ENCODE measurements at places on chromosomes 1 and 21.
A peak's percentile ranks its signal among the peaks of the same experiment; 100 is the strongest.

DNA sequence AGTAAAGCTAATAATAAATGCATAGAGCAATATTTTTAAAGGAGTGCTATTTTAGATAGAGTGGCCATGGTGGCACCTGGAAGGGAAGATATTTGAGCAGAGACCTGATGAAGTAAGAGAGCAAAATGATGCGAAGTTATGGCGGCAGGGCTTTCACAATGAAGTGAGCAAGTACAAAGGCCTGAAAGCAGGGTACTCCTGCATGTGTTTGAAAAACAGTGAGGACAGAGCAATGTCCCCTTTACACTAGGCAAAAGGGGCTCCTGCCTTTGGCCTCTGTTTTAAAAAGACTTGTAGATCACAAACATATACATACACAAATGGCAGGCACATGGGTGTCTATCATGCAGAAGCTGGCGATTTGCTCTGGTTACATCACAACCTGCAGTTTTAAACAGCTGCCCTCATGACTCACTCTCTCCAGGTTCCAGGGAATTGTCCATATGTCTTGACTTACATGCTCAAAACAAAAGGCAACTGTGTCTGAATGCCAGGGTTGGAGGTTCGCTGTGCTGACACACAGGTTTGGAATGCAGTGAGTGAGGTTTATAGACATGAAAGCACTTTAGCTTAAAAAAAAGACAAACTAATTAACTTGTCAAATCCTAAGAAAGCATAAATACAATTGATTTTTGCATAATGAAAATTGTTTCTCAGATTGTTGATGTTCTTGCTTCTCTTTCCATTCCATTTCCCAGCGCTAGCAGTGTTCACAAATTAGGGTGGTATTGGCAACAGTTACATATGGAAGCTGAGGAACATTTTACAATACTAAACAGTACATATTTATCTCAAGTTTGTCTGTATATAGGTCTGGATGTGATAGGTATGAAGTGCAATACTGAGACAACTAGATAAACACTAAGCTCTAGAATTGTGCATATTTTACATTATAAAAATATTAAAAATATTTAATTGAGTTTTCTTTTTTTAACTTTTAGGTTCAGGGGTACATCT lies 313.9 kb downstream of the BARHL2 start:
- no peak for DNase-seq

GRCh38 chr1:209862391-209863356 lies 34.9 kb downstream of the UTP25 start:
- no peak for DNase-seq

DNA sequence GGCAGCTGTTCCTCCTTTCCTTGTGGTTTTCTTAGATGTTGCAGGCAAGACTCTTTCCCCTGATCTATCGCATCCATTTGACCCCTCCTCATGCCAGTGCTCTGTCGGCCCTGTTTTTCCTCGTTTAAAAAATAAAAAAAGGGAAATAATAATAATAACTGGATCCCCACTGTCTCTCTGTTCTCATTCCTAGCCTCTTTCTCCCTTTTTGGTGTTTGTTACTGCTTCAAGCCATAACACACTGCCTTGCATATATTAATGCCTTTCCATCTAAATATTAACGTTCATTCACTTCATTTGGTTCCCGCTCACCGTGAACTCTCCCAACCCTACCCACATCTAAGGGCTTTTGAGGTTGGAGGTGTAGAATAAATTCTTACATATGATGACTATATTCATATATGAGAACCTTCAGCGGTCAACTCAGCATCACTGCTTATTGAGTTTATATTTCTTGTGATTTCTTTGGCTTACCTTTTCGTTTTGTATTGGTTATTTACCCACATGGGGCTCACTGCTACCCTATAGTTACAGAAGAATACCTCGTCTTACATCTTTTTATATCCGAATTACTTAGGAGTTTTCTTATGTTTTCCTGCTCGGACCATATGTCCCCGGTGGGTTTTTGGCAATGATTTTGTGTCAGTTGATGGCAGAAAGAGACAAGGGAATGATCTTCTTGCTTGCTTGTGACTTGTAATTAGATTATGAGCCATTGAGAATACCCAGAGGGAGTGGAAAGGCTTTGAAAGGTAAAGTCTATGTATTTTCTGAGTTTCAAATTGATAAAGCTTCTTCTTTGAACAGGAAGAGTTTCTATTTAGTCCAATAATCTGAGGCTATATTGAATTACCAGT lies 805 bp downstream of the ATG4C start:
- DNase-seq, result no peak

GRCh38 chr1:64956733-64957441 lies 9.5 kb downstream of the JAK1 start:
- no peak for DNase-seq

DNA sequence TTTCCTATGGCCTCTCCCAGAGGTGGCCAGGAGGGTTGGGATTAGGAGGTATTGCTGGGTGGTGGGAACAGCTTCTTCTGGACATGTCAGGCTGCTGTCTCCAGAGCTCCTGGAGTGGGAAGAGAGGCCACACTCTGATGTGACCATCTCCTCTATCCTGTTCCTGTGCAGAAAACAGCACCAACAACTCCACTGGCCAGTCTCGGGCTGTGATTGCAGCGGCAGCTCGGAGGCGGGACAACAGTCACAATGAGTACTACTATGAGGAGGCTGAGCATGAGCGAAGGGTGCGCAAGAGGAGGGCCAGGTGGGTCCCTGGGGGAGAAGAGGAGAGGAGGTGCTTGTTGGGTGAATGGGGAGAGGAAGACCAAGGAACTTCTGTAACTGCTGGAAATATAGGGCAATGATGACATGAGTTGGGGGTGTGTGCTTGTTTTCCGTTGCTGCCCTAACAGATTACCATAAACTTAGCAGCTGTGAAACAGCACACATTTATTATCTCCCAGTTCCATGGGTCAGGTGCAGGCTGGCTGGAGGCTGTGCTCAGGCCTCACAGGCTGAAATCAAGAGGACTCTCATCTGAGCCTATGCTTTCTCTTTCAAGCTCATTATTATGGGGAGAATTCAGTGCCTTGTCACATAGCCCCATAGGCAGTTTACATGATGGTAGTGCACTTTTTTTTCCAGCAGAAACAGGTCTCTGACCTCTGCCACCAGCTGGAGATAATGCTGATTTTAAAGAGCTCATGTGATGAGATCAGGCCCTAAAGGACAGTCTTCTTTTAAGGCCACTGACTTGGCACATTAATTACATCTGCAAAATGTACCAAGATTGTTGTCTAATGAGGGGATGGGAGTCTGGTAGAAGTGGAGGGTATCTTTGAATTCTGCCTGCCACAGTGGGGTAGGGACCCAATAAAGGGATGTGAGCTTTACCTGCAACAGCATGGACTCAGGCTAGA lies 20.8 kb downstream of the VANGL2 start:
- DNase-seq, result peak; percentile 17

DNA sequence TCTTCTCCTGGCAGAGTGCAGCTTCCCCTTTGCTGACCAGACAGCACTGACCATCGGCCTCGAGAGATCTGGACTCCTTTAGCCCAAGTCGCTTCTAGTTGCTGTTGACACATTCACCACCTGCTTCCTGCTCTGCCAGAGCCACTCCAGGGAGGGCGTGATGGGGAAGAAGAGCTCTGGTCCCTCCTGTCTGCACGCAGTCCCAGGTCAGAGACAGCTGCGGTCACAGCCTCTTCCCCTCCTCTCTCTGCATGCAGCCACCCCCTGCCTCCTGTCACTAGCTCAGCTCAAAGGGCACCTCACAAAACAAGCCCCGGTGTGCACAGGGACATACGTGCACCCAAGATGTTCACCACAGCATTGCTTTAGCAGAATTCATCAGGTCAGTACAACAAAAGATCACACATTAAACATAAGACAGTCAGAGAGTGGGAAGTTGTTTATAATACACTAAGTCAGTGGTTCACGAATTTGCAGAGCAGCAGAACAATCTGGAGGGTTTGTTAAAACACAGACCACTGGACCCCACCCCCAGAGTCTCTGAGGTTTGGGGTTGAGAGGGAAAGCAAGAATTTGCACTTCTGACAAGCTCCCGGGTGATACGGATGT lies 132.9 kb downstream of the SYF2 start:
- DNase-seq, result no peak

DNA sequence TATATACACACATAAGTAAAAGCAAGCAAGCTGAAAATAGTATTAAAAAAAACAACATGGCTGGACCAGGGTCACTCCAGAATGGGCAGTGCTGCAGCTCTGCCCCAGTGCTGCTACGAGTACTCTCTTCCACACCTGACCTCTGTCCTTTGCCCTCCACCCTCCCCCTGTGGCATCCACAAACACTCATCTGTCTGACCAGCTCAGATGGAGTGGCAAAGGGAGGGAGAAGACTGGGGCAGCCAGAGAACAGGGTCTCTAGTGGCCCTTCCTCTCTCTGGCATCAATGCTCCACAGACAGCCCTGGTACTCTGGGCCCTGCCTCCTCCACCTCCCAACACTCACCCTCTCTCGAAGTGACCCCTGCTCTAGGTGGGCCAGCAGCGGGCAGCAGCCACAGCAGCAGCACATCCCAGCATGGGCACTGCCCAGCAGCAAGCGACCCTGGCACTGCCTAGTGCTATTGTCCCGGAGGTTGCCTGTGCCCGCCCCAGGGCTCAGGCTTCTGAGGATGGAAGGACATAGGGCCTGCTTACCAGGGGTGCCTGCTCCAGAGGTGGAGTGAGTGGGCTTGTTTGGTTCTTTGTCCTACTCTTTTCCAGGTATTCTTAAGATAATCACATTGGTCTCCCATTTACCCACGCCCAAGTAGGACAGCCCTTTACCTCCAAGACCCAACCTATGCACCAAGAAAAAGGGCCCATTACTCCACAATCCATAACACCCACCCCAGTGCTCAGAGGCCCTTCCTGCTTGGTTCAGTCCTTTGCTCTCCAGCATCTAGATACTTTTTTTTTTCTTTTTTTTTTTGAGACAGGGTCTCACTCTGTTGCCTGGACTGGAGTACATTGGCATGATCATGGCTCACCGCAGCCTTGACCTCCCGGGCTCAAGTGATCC lies 6.2 kb downstream of the ARHGEF2 start:
- no peak for DNase-seq

- no peak for DNase-seq
Measured at GRCh38 chr1:87174724-87175245, 153.9 kb upstream of the LMO4 start.

DNA sequence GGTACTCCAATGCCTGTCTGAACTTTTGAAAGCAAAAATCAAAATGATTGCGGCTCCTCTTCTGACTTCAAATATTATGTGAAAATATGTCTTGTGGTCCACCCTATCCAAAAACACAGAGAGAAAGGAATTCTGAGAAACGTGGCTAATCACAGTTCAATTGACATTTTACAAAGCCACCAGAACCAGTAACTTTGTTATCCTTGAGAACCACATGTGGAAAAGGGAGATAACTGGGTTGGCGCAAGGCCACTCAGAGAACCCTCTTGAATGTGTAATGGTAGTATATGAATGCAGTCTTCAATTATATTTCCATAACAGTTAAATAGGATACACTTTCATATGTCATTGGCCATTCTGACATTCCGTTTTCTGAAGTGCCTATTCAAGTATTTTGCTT lies 1030.0 kb upstream of the TMPRSS15 start:
- peak; percentile 47 for DNase-seq

GRCh38 chr1:210022044-210022443 lies 84.0 kb downstream of the SYT14 start:
- no peak for DNase-seq

DNA sequence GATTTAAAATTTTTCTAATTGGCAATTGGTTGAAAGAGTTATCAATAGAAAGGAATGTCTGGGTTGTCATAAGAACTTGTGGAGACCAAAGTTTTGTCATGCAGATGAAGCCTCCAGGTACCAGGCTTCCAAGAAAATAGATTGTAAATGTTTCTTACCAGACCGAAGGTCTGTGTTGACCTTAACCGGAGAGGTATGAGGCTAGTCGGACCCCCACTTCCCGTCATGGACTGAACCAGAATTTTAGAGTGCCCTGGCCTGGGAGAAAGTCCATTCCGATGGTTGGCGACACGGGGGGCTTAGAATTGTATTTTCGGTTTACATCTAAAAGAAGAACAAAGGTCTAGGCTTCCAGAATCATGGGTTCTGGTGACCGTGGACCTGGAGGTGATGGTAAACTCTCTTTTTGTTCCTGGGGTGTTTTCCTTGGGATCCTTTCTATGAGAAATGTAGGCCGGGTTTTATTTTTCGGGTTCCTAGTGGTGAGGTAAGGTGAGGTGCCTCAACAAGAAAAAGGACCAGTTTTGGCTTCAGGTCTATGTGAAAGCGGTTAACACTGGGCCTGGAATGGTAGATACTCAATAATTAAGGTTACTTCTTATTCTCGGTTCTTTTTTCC lies 405 bp upstream of the UHMK1 start:
- DNase-seq, result no peak

DNA sequence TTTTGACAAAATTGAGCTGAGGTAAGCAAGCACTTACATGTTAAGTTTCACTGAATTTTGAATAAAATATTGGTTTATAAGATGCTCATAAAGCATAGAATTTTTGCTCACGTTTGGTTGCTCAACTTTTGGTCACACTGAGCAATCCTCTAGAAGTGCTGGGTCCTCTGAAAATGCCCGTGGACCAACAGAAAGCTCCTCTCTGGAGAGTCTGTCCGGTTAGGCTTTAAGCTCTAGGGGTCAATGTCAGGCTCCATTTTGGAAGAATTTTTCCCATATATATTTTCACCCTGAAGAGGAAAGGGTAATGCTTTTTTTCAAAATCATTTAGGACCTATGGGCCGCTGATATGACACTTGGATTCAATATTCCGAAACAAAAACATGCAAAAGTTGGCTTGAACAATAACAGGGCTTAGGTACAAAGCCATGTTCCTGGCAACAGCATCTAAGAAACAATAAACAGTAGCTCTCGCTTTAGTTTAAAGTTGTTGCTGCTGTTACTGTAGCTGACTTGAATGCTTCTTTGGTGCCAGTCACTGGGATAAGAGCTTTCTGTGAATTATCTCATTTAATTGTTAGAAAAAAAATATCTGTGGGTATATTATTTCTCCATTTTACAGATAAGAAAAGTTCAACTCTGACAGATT lies 131.7 kb upstream of the ESRRG start:
- DNase-seq, result no peak

GRCh38 chr1:202304375-202304774 lies 37.4 kb downstream of the UBE2T start:
- DNase-seq, result no peak

DNA sequence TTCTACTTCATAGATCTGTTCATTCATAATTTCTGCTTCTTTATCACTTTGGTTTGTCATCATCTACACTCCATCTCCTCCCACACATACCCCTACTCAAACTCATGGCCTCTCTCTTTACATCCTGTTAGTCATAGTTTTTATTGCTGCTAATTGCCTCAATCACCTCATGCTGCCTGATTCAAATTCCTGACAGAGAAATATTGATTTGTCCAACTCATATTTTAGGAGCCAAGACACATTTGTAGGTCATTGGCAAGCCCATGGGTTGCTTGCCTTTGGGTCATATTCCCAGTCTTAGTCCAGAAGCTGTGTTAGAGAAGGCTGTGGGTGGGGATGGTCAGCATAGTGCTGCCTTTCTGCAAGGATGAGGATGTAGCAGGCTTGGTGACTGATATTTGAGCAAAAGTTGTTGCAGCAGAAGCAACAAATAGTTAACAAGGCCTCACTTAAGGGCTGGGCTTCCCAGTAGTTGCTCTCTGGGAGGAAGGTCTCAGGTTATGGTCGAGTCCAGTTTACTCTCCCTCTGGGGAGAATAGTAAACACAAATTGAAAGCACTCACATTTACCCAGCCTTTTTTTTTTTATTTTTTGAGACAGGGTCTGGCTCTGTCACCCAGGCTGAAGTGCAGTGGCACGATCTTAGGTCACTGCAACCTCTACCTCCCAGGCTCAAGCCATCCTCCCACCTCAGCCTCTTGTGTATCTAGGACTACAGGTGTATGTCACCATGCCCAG lies 22.4 kb upstream of the EPS15 start:
- DNase-seq, result no peak

Data from liver (tissue), 10 donors.